Right hindlimb (tissue), 1 donor: ENCODE measurements at places on chromosomes 4 and X.

DNA sequence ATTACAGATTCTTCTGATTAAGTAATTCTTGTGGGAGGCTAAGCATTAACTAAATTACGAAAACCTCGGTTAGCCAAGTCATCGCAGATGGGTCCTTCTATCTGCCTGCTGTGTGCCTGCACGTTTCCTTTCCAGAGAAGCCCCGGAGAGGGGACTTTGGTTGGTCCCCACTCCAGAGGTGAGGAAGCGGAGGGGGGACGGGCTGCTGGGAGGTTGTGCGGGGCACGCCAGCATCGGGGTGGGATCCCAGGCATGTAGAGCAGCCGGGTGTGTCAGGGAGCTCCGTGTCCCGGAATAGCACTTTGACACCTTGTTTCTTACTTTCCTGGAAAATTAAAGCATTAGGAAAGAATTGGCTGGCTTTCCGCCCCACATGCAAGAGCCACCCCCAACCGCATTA, 26.6 kb downstream of the PIGG start:
- no peak for DNase-seq

- no peak for DNase-seq
Observed at GRCh38 chr4:46390355-46391058, 579 bp upstream of the GABRA2 start.

- DNase-seq = no peak
Observed at GRCh38 chrX:68429216-68429615, 4.1 kb downstream of the OPHN1 start.

- no peak for DNase-seq
Observed at GRCh38 chrX:137852502-137852901, 286.6 kb downstream of the ZIC3 start.

DNA sequence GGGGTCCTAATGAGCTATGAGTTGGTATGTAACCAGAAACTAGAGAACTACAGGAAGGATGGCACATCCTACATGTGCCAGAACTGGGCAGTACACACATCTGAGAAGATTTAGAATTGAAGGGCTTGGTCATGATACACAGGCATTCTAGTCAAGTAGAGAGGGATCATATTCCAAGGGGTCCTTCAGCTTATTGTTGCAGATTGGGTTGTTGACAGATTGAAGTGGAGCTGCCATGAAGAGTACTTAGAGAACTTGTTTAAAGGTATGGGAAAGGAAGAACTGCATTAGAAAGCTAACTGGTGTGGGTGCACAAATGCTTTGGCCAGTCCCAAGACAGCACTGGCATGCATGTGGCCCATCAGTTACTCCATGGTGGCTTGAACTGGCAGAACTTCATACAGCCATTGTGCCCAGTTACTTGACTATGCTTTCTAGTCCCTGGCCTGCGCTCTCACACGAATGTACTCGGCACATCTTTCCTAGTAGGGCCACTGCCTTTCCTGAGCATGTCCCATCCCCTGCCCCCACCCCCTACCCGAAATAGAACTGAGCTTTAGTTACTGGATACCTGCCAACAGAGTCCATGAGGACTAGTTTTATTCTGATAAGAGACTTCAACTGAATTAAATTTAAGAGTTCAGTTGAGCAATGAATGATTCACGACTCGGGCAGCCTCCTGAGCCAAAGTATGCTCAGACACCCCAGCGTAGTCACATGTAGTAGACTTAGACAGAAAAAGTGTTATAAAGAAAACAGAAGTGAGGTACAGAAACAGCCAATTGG, 64.0 kb downstream of the CCNG2 start:
- DNase-seq = peak; percentile 29

GRCh38 chr4:3077796-3078195, 3.3 kb downstream of the HTT start:
- DNase-seq = no peak

GRCh38 chr4:185849664-185850550, 37.9 kb upstream of the SORBS2 start:
- DNase-seq = no peak

- no peak for DNase-seq
Observed at GRCh38 chr4:8159537-8160232, 1.1 kb upstream of the ABLIM2 start.

DNA sequence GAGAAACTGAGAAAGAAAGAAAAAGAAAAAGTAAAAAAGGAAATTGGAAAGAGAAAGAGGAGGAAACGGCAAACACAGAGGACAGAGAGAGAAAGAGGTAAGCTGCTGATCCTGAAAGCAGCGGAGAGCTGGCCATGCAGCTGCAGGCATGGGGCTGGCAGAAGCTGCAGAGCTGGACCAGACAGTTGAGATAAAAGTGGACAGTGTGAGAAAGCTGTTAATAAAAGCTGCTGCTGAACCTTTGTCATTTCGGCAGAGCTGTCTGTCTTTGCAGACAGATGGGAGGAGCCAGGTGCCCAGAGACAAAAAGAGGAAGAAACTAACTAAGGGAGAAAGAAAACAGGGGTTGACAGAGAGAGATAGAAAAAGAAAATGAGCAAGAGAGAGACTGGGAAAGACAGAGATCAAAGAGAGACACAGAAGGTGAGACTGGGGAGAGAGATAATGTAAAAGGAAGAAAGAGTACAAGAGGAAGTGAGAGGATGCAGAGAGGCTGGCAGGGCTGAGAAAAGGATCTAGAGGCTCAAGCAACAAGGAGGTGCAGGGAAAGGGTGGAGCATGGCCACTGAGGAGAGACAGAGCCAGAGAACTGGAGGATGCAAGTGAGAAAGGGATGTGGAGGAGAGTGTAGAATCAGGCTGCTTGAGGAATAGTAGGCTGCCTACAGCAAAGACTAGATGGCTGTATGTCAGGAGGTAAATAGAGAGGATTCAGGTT, 376.8 kb upstream of the FGF16 start:
- DNase-seq = no peak

DNA sequence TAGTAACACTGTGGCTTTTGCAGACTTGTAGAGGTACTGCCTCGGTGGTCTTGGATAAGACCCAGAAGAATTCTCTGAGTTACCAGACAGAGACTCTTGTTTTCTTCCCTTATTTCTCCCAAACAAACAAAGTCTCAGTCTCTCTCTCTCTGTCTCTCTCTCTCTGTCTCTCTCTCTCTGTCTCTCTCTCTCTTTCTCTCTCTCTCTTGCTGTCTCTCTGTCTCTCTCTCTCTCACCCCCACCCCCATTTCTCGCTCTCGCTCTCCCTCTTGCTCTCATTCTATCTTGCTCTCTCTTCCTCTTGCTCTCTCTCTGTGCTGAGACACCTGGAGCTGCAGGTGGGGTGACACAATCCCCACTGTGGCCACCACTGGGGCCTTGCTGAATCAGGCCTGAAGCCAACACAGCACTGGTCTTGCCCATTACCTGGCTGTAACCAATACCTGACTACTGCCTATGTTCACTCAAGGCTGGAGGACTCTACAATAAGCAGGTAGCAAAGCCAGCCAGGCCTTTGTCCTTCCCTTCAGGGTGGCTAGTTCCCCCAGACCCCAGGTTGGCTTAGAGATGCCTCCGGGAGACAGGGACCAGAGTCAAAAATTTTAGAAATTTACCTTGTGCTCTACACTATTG, 12.3 kb downstream of the LOC101059915 start:
- no peak for DNase-seq

GRCh38 chrX:111394569-111394968, 17.4 kb downstream of the DCX start:
- no peak for DNase-seq

GRCh38 chr4:172691552-172691951, 477.1 kb upstream of the GALNT7 start:
- DNase-seq = no peak

DNA sequence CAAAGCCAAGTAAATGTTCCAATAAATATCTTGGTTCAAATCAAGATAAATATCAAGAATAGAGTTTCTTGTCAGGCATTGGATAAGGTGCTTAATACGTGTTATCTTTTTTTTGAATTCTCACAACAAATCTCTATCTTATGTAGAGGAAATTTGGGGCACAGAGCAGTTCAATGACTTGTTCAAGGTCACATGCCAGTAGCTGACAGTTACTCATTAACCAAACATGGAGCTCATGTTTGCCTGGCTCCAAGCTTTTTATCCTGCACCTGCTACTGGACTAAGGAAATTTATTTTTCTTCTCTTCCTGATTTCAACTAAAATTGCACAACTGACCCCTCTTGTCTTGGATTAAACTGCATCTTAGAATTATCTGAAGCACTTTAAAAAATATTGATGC, 76.3 kb downstream of the ATP10D start:
- DNase-seq = no peak

DNA sequence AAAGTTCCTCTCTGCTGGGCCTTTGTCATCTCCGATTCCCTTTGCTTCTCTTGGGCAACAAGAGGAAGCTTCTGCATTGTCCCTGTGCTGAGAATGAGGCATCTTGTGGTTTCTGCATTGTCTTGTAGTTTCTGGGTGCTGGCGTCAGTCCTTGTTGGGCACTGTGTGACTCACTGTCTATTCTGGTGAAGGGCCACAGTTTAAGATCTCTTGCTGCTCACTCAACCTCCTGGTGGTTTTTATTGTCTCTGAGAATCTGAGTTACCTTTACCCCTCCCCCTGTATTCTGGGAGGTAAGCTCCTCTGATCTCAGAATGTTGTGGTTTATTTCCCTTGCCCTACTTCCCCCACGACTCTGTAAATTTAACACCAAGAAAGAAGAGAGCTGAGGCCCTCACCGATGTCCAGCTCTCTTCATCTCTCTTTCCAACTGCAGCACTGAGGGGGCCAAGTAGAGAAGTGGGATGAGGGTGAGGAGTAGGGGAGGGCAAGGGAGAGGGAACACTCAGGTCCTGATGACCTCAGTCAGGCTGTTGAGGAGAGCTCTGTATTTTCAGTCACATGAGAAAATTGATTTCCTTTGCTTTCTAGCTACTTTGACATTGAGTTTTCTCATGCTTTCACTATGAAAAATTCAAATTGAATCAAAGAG, 441.6 kb upstream of the PITX2 start:
- no peak for DNase-seq

DNA sequence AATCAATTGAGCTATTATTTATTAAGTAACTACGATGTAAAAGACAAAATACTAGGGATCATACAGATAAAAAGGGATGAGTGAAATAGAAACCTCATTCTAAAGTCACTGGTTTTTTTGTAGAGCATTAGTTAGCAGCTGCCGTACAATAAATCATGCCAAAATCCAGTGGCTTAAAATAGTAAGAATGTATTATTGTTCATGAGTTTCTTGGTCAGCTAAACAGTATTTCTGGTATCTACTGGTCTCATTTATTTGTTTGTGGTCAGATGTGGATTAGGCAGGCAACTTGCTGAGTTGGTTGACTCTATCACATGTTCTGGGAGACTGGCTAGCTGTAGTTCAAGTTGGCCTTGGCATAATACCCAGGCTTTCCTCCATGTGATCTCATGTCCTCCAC, 667.3 kb downstream of the GALNTL6 start:
- no peak for DNase-seq

GRCh38 chr4:77817304-77818072, 1.7 kb downstream of the CNOT6L start:
- no peak for DNase-seq

DNA sequence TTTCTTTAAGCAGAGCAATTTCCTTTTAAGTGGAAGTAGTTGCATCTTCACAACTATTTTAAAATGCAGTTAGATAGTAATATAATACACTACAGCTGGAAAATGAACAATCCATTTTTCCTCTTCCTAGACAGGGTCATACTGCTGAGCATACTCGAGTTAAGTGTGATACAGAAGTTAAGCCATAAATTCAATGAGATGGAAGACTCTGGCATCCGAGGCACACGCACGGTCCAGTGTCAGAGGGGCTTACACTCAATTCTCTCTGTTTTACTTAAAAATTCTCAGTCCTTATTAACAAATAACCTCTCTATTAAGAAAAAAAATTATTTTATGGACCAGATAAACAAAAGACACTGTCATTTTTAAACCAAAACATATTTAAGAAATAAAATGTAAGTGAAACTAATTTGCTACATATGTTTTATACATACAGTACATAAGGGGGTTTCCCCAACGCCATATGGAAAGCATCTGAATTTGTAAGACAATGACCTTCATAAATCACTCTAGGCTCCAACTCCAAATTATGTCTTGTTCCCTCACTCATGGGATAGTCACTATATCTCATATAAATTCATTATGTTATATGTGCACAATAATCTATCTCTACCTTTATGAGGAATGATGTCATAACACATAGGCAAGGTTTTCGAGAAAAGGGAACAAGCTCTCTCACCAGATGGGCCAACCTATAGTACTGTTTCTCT, 315.3 kb downstream of the PAPSS1 start:
- DNase-seq = peak; percentile 21

GRCh38 chr4:162347156-162347841, 183.5 kb upstream of the FSTL5 start:
- DNase-seq = no peak

DNA sequence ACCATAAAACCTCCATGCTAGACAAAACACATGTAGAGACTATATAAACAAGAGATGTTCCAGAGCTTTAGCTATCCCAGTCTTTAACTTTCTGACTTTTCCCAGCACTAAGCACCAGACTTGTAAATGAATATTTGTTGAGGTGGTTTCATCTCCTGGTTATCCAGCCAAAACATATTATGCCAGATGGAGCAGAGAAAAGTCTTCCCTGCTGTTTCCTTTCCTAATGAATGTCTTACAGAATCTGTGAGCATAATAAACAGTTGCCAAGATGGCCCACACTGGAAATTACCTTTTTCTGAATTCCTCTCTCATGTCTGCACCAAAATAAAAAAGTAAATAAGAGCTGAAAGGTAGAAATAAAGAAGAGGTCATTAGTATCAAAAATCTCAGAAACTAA, 159.2 kb downstream of the TECRL start:
- no peak for DNase-seq

DNA sequence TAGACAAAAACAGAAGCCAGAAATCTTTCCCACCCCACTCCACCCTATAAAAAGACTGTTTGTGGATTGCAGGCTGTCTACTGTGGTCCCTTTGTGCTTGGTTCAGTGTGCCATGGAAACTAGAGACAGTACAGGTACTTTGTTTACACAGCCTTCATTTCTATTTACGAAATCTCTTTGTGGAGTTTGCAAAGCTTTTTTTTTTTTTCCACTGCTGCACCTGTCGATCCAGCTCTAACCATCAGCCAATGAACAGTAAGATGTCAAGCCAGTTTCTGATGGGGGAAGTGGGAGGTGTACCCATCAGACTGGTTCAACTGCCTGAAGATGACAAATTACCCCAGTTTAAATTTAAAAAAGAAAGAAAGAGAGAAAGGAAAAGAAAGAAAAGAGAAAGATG, 20.2 kb upstream of the LRBA start:
- DNase-seq = no peak

- no peak for DNase-seq
Observed at GRCh38 chr4:2295900-2296442, 34.1 kb upstream of the MXD4 start.

- no peak for DNase-seq
Observed at GRCh38 chr4:43238008-43238407, 345.5 kb downstream of the GRXCR1 start.
